Psoas muscle (tissue), 8 donors: ENCODE measurements at places on chromosomes 7 and 10. TPM values are rescaled to one million over a fixed set of nuclear protein-coding genes. Genes with fewer than 3 reads are reported as not detected.

Gene UBE3C
- polyA plus RNA-seq = 31.9 TPM

Gene SLC29A4
- 3.7 TPM for polyA plus RNA-seq

Gene CCDC3
- 1.7 TPM for polyA plus RNA-seq

Gene SPOCK2
- polyA plus RNA-seq = 2.3 TPM

Gene ACSM6
- polyA plus RNA-seq = not detected

Gene SYNPO2L
- polyA plus RNA-seq = 60.7 TPM

Gene ACTR3C
- polyA plus RNA-seq = 3.7 TPM

Gene GPR146
- 14.0 TPM for polyA plus RNA-seq

Gene PGAM2
- polyA plus RNA-seq = 1,581 TPM

Gene FBXL13
- polyA plus RNA-seq = 0.14 TPM

Gene PLXDC2
- 9.2 TPM for polyA plus RNA-seq

Gene TSC22D4
- 16.7 TPM for polyA plus RNA-seq

Gene CCDC146
- 1.9 TPM for polyA plus RNA-seq

Gene DDX21
- 31.6 TPM for polyA plus RNA-seq

Gene FAM24A
- not detected for polyA plus RNA-seq

Gene ABCB4
- 1.1 TPM for polyA plus RNA-seq

Gene CYP3A4
- 0.26 TPM for polyA plus RNA-seq

Gene CALCR
- 0.23 TPM for polyA plus RNA-seq

Gene SCART1
- 1.1 TPM for polyA plus RNA-seq

Gene PNLIPRP3
- polyA plus RNA-seq = not detected

Gene DPCD
- 27.4 TPM for polyA plus RNA-seq

Gene SPDYE3
- not detected for polyA plus RNA-seq

Gene SPACDR
- 0.25 TPM for polyA plus RNA-seq

Gene ADCY1
- polyA plus RNA-seq = 1.6 TPM

Gene MSMB
- polyA plus RNA-seq = not detected

Gene SLC16A9
- polyA plus RNA-seq = 0.57 TPM

Gene EBF3
- 10.1 TPM for polyA plus RNA-seq

Gene HYAL4
- polyA plus RNA-seq = 1.7 TPM

Gene NPSR1
- not detected for polyA plus RNA-seq
